ENCODE measurements at places on chromosomes 5 and 9. TPM values are rescaled to one million over a fixed set of nuclear protein-coding genes. Genes with fewer than 3 reads are reported as not detected.
A peak's percentile ranks its signal among the peaks of the same experiment; 100 is the strongest.

The PCDHGA11 gene
- total RNA-seq, result 5.0 TPM

The IL9 gene
- not detected for total RNA-seq

The HMCN2 gene
- 7.3 TPM for total RNA-seq

The ENTREP1 gene
- total RNA-seq, result 21.3 TPM

The SPATA31C2 gene
- not detected for total RNA-seq

The DRD1 gene
- total RNA-seq, result not detected

DNA sequence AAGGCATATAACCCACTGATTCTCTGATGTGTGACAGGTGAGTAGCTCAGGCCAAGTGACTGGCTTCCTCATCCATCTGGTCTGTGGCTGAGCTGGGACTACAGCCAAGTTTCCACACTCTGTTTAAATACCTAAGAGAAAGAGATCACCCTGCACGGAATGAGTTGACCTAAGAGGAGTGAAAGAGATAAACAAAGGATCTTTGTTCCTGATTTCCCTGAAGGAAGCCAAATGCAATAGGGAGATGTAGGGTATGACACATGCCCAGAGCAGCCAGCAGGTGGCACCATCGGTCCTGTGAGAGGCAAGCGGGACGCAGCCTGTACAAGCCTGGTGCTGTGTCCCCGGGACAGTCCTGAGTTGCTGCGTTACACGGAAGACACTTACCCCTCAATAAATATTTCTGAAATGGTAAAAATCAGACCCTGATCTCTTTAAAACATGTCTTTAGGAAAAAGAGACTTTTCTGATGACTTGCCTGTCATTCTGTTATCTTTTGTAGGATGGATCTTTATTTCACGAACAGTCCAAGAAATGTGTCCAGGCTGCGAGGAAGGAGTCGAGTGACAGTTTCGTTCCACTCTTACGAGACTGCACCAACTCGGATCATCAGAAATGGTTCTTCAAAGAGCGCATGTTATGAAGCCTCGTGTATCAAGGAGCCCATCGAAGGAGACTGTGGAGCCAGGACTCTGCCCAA lies 41.1 kb downstream of the GALNT12 start:
- peak; percentile 96 for DNase-seq

DNA sequence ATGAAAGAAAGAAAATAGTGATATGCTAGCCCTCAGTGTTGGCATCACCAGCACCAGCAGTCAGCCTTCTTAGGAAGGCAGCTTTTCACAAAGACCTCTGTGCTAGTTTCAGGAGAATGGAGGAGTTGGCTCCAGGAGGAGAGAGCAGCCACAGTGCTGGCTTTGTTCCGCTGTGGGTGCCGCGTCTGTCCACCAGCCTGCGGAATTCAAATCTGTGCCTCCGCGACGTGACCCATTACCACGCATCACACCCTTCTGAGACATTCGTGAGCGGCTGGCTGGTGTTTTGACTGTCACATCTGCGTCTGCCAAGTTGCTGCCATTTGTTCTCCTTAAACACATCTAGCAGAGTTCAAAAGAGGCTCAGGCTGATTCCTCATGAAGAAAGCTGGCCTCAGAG lies 34.4 kb downstream of the SNX18 start:
- no peak for DNase-seq

- no peak for DNase-seq
These were observed 671.9 kb downstream of the NR2F1-AS1 start for GRCh38 chr5:92908952-92909601.

DNA sequence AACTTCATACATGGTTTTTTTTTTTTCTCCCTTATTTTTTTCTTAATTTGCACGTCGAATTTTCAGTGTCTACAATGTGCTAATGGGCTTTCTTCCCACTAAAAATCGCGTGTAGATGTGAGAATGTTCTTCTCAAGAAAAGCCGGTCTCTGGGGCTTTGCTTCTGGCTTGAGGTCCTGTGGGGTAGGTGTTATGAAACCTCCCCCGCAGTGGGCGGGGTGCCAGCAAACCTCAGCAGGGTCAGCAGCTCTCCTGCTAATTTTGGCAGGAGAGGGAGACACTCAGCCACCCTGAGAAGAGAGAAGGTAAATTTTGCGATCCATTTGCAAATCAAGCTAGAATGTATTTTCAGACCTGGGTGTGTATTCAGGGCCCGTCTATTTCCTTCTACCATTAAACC lies 59.9 kb downstream of the NPR3 start:
- peak; percentile 68 for DNase-seq

GRCh38 chr5:68033961-68034571 lies 181.5 kb upstream of the PIK3R1 start:
- peak; percentile 44 for DNase-seq

DNA sequence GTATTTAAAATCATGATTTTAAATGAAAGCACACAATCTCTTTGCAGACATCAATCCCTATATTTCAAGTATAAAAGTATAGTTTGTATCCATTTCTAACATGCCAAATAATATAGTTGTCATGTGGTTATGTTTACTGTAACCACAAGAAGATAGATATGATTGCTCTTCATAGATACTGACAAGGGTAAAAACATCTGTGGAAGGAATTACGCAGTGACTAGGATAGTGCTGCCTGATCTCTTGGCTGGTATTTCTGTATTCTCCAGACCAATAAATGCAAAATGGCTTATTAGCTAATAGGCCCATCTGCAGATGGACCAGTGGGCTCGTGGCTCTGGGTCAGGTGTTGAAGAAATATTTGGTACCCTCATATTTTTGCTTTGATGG lies 34.9 kb upstream of the FBN2 start:
- DNase-seq, result no peak

DNA sequence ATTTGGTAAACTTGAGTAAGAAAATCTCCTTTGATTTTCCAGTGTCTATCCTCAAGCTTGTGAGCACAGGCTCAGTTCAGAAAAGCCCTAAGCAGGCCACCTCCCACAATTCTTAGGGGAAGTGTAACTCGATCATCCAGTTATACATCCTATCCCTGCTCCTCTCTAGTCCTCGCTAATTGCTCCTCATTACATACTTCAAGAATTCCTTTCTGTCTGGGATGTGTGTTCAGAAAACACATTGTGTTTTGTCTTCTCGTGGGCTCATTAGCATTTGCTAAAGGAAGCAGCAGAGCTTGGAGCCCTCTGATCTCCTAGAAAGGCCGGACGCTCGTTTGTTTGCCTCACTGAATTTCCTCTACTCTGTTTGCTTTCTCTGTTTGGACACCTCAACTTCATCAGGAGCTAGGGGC lies 268.2 kb upstream of the RFX3 start:
- no peak for DNase-seq

DNA sequence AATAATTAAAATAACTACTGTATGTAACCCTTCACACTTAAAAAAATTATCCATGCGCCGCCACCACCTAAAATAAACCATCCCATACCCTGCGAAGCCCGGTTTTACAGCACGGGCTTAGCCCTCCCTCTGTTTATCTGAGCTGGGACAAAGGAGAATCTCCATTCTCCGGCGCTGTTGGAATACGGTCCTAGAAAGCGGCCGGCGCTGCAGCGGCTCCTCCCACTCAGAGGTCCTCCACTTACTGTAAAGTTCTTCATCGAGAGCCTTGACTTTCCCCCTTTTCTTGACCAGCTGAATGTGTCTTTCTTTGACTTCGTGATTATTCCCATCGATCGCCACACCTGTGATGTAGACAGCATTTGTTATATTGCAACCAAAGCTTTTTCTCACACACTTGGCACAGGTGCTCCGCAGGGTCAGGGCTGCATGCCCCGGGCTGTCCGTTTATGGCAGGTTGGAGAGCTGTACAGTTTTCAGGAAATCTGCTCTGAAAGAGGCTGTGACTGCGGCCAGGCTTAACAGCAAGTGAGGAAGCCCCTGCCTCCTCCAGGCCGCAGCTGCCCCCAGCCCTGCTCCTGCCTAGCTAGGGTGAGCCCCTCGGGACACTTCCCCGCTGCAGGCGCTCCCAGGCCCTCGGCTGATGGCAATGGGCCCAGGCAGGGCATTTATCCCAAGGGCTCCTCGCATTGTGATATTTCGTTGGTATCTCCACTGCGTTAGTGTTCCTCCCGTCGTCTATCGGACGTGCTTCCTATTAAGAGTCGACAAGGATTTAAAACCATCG lies 16.7 kb downstream of the GFPT2 start:
- DNase-seq, result peak; percentile 19

DNA sequence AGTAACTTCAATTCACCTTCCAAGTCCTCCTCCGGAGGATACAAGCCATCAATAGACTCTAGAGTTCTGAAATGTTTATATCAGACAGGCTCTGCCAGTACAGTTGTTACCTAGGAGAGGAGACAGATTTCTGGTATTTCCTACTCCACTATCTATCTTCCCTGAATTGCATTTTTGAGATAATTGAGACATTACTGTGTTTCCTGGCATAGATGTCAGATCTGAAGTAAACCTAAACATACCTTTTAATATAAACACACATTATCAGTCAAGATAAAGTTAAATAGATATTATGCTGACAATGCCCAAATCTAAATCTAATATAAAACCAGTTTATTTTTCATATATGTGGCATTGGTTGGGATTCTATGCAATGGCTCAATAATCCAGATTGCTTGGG lies 8.2 kb upstream of the TYRP1 start:
- no peak for DNase-seq

GRCh38 chr5:135472141-135472540 lies 20.0 kb upstream of the TIFAB start:
- DNase-seq, result no peak

- DNase-seq, result no peak
These were observed 12.3 kb upstream of the STING1 start for GRCh38 chr5:139494832-139495231.

DNA sequence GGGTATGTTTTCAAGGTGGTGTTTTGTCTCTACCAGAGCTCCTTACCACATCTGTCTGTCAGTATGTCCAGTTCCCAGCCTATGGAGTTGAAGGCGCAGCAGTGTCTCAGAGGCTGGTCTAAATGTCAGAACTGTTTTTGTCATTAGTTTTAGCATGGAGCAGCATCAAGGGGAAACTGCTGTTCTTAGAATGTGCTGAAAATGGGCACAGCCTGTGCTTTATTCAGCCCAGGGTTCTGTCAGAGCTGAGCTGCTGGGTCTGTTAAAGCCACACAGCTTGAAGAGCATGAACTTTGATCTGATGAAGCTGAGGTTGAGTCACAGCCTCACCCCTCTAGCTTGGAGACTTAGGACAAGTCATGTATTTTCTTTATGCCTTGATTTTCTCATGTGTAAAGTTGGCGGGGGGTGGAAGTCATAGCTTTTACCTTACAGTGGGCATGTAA lies 71.9 kb downstream of the RALGPS1 start:
- DNase-seq, result no peak
